ENCODE measurements at places on chromosomes 4 and X. TPM values are rescaled to one million over a fixed set of nuclear protein-coding genes. Genes with fewer than 3 reads are reported as not detected.
A peak's percentile ranks its signal among the peaks of the same experiment; 100 is the strongest.

DNA sequence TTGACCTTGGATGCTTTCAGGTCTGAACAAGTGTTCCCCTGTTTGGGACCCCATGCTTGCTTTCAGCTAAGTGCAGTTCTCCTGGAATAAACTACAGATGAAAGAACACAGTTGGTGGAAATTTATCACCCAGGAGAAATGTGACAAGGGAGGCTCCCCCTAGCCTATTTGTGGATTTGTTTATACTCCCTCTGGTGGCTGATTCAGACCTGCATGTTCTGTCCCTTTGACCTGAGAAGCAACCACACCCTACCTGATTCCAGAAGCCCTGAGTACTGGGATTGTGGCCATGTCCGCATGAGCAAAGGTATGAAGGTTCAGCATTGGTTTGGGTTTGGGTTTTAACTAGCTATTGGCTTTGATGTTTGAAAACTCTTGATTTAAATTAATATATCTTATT, 440.9 kb downstream of the MID1IP1 start:
- H3K4me3 ChIP-seq, result no peak overlapping the region
- DNase-seq, result peak; percentile 16
- H3K27me3 ChIP-seq, result no peaks in the 10 kb centered on the region
- H3K27ac ChIP-seq, result no peak overlapping the region
- H3K4me1 ChIP-seq, result no peaks in the 10 kb centered on the region

- no peaks in the 10 kb centered on the region for H3K4me1 ChIP-seq
- no peak overlapping the region for H3K27ac ChIP-seq
- no peak overlapping the region for H3K4me3 ChIP-seq
These were observed 501.5 kb downstream of the ZIC3 start for GRCh38 chrX:138067415-138067814.

DNA sequence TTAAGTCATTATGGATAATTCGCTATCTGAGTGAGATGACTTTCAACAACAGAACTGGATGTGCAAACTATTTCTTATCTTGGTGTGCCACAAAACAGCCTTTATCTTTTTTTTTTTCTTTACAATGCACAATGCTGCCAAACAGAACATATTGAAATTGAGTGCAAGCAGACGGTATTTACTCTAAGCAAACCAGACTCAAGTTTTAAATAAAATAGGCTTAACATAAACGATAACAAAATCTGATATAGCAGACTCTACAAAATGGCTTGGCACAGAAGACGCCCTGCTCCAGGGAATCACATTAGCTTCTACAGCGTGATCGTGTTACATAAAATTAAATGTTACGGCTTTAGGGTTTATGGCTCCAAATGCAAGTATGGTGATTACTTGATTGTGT, 9.6 kb upstream of the STK32B start:
- peaks cover 12% of the 10 kb centered on the region for H3K27me3 ChIP-seq
- H3K4me3 ChIP-seq, result no peak overlapping the region
- H3K27ac ChIP-seq, result no peak overlapping the region
- no peak for DNase-seq

DNA sequence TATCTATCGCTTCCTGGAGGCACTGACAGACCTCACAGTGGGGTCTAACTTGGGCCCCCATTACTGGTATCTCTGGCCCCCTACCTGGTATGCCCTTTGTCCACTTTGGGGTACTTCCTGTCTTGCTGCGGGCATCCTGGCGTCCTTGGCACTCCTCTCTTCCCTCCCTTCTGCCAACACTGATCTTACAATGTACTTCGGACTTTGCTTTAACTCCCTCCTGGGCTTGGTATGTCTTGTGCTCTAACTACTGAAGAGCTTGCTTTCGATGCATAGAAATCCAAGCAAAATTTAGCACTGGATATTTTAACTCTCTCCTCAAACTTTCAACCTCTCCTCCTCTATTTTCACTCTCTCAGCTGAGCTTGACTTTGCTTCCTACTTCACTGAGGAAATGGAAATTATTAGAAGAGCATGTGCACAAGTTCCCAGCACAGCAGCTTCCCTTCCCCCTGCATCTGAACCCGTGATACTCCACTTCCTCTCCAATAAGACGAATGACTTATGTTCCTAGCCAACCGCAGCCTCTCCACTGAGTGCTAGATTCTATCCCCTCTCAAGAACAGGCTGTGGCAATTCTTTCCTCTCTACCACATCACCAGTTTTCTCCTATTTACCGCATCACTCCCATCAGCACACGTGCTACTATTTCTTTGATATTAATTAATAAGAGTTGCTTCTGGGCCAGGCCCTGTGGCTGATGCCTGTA, 52.9 kb downstream of the SUPT20HL2 start:
- no peaks in the 10 kb centered on the region for H3K4me1 ChIP-seq
- no peak for DNase-seq
- H3K4me3 ChIP-seq, result no peak overlapping the region

DNA sequence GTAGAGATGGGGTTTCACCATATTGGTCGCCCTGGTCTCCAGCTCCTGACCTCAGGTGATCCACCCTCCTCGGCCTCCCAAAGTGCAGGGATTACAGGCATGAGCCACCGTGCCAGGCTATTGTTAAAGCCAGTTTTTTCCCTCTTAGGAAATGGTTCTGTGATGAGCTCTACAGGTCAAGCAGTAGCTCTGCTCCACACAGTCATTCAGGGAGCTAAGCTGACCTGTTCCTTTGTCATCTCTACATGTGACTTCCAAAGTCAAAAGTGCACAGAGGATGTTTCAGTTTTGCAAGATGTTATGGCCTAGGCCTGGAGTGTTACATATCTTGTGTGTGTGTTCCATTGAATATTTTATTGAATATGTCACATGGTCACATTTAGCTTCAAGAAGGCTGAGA, 11.4 kb downstream of the MCUB start:
- H3K4me1 ChIP-seq, result no peaks in the 10 kb centered on the region
- DNase-seq, result no peak
- H3K27ac ChIP-seq, result no peak overlapping the region
- H3K4me3 ChIP-seq, result no peak overlapping the region
- H3K27me3 ChIP-seq, result no peaks in the 10 kb centered on the region
- H3K36me3 ChIP-seq, result no peaks in the 10 kb centered on the region

DNA sequence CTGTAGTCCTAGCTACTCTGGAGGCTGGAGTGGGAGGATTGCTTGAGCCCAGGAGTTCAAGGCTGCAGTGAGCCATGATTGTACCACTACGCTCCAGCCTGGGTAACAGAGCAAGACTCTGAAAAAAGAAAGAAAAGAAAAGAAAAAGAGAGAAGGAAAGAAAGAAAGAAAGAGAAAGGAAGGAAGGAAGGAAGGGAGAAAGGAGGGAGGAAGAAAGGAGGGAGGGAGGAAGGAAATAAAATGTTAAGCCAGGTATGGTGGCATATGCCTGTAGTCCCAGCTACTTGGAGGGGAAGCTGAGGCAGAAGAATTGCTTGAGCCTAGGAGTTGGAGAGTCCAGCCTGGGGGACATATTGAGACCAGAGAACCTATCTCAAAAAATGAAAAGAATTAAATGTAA, 12.0 kb downstream of the STAP1 start:
- no peak overlapping the region for H3K27ac ChIP-seq
- H3K27me3 ChIP-seq, result no peaks in the 10 kb centered on the region
- no peak for DNase-seq
- no peaks in the 10 kb centered on the region for H3K36me3 ChIP-seq

DNA sequence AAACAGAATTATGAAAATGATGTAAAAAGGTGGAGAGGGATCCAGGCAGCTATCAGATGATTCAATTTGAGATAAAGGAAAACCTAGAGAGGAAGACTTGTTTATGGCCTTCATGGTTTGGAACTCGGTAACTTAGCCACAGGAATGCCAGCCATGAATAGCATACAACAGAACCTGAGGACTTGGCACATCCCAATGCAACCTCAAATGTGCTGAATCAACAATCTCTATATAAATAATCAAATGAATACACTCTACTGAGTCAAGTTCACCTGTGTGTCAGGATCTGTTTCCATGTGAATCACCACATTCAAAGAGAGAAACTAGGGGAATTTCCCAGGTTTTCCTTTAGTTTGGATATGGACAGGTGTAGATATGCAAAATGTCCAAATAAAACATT, 86.9 kb downstream of the MBNL3 start:
- H3K27ac ChIP-seq, result no peak overlapping the region
- H3K27me3 ChIP-seq, result no peaks in the 10 kb centered on the region
- H3K36me3 ChIP-seq, result no peaks in the 10 kb centered on the region
- no peaks in the 10 kb centered on the region for H3K4me1 ChIP-seq
- H3K4me3 ChIP-seq, result no peak overlapping the region

DNA sequence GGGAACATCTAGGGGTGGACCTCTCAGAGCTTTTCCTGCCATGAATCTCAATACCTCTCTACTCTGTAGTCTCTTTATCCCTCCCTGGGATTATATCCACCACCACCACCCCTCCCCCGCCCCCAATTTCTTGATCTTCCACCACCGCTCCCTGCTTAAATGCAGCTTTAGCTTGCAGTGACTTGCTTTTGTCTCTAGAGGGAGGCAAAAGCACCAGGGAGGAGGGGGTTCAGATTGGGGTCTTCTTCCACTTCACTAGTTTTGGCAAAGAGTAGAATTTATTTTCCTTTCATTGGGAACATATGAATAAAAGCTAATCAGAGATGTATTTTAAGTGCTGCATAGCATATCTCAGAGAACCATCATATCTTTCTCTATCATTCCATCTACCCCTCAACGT, 5.5 kb downstream of the ARHGAP36 start:
- no peak overlapping the region for H3K27ac ChIP-seq
- H3K36me3 ChIP-seq, result no peaks in the 10 kb centered on the region
- peak; percentile 49 for DNase-seq
- peaks cover 12% of the 10 kb centered on the region for H3K27me3 ChIP-seq
- H3K4me1 ChIP-seq, result no peaks in the 10 kb centered on the region

GRCh38 chrX:13627306-13627705, 25.6 kb upstream of the TCEANC start:
- peaks cover 12% of the 10 kb centered on the region for H3K27me3 ChIP-seq
- H3K36me3 ChIP-seq, result no peaks in the 10 kb centered on the region
- no peak overlapping the region for H3K27ac ChIP-seq
- H3K4me3 ChIP-seq, result no peak overlapping the region
- DNase-seq, result no peak

GRCh38 chrX:24372021-24372763, 11.8 kb downstream of the SUPT20HL1 start:
- no peaks in the 10 kb centered on the region for H3K27me3 ChIP-seq
- no peak overlapping the region for H3K4me3 ChIP-seq
- H3K4me1 ChIP-seq, result no peaks in the 10 kb centered on the region

GRCh38 chrX:52425775-52426174, 57.0 kb downstream of the XAGE2 start:
- no peaks in the 10 kb centered on the region for H3K36me3 ChIP-seq
- peaks cover 5% of the 10 kb centered on the region for H3K4me1 ChIP-seq
- H3K4me3 ChIP-seq, result no peak overlapping the region
- no peak for DNase-seq
- no peak overlapping the region for H3K27ac ChIP-seq
- peaks cover 10% of the 10 kb centered on the region for H3K27me3 ChIP-seq

GRCh38 chrX:48960291-48960690, 2.9 kb upstream of the OTUD5 start:
- no peak for DNase-seq
- H3K4me3 ChIP-seq, result no peak overlapping the region
- peaks cover 7% of the 10 kb centered on the region for H3K36me3 ChIP-seq
- no peak overlapping the region for H3K27ac ChIP-seq
- 0 out of 2 replicates have a peak, but pooled peaks cover 4% of the 10 kb centered on the region for H3K27me3 ChIP-seq

- no peaks in the 10 kb centered on the region for H3K4me1 ChIP-seq
- no peak overlapping the region for H3K4me3 ChIP-seq
- no peak for DNase-seq
- no peaks in the 10 kb centered on the region for H3K36me3 ChIP-seq
- no peak overlapping the region for H3K27ac ChIP-seq
- no peaks in the 10 kb centered on the region for H3K27me3 ChIP-seq
These were observed 155.2 kb downstream of the SH2D1A start for GRCh38 chrX:124501586-124501985.

- H3K27ac ChIP-seq, result no peak overlapping the region
- H3K4me1 ChIP-seq, result no peaks in the 10 kb centered on the region
- no peak for DNase-seq
- no peaks in the 10 kb centered on the region for H3K36me3 ChIP-seq
- no peak overlapping the region for H3K4me3 ChIP-seq
- H3K27me3 ChIP-seq, result no peaks in the 10 kb centered on the region
These were observed 91.3 kb downstream of the SPOCK3 start for GRCh38 chr4:167143018-167143417.

- no peaks in the 10 kb centered on the region for H3K36me3 ChIP-seq
- H3K27me3 ChIP-seq, result no peaks in the 10 kb centered on the region
- H3K4me3 ChIP-seq, result no peak overlapping the region
- DNase-seq, result no peak
- H3K27ac ChIP-seq, result no peak overlapping the region
These were observed 51.4 kb upstream of the VCX3B start for GRCh38 chrX:8413279-8413678.

- no peak overlapping the region for H3K4me3 ChIP-seq
- H3K36me3 ChIP-seq, result no peaks in the 10 kb centered on the region
- no peak overlapping the region for H3K27ac ChIP-seq
- DNase-seq, result no peak
- no peaks in the 10 kb centered on the region for H3K27me3 ChIP-seq
These were observed 68.8 kb upstream of the ZC4H2 start for GRCh38 chrX:65045001-65045400.

GRCh38 chrX:69968950-69969349, 80.8 kb downstream of the AWAT2 start:
- no peak overlapping the region for H3K27ac ChIP-seq
- no peak overlapping the region for H3K4me3 ChIP-seq
- no peaks in the 10 kb centered on the region for H3K36me3 ChIP-seq
- no peaks in the 10 kb centered on the region for H3K4me1 ChIP-seq
- peaks cover 6% of the 10 kb centered on the region for H3K27me3 ChIP-seq

DNA sequence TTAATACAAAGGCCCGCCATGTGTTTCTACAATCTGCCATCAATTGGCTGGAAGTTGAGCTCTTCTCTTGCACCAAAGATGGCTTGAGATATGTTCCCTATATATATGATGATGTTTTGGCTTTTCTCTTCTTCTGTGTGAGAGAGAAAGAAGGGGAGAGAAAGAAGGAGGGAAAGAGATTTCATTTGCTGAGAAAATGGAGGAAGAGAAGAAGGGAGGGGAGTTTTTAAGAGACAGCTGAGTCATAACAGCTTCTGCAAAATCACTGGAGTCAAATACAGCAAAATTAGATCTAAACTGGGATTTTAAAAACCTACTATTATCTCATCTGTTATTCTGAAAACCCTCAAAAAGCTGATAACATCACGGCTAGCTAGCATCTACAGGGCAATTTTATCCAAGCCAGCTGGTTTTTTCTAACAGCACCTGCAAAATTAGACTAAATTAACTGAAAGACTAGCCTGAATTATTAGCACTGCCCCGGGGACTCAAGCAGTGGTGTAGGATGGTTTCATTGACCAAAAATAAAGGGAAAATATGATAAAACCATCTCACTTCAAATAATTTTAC, 647.6 kb upstream of the ACTRT1 start:
- no peak overlapping the region for H3K27ac ChIP-seq
- no peaks in the 10 kb centered on the region for H3K27me3 ChIP-seq
- no peaks in the 10 kb centered on the region for H3K4me1 ChIP-seq
- H3K4me3 ChIP-seq, result no peak overlapping the region
- DNase-seq, result no peak

GRCh38 chr4:113701169-113701568, 60.4 kb downstream of the CAMK2D start:
- H3K4me1 ChIP-seq, result peaks cover 3% of the 10 kb centered on the region
- H3K27me3 ChIP-seq, result no peaks in the 10 kb centered on the region
- no peaks in the 10 kb centered on the region for H3K36me3 ChIP-seq
- no peak overlapping the region for H3K27ac ChIP-seq
- no peak overlapping the region for H3K4me3 ChIP-seq

Gene SLC26A1
- 0.08 TPM for polyA plus RNA-seq

Gene FGG
- not detected for polyA plus RNA-seq

Gene RPL9
- polyA plus RNA-seq, result 1,564 TPM

Gene ACE2
- polyA plus RNA-seq, result not detected

Gene ARMCX4
- 3.8 TPM for polyA plus RNA-seq
